HFF-Myc (cell line): ENCODE measurements at places on chromosomes 2 and 18.

GRCh38 chr2:178366412-178366811 lies 84.6 kb downstream of the PRKRA start:
- DNase-seq, result no peak

DNA sequence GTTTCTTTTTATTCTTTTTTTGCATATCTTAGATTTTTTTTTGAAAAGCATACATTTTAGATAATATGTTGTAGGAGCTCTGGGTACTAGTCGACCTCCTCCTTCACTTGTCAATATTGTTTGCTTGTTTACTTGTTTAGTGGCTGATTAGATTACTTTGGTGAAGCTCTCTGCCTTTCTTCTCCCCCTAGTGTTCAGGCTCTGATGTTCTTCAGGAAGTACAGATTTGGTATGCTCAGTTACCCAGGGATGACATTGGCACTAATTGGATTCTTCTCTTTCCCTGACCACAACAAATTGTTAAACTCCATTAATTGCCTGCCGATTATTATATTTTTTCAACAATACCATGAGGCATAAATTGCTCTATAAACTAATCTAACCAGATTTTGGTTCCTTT lies 491.2 kb downstream of the SUCLG1 start:
- DNase-seq, result no peak

DNA sequence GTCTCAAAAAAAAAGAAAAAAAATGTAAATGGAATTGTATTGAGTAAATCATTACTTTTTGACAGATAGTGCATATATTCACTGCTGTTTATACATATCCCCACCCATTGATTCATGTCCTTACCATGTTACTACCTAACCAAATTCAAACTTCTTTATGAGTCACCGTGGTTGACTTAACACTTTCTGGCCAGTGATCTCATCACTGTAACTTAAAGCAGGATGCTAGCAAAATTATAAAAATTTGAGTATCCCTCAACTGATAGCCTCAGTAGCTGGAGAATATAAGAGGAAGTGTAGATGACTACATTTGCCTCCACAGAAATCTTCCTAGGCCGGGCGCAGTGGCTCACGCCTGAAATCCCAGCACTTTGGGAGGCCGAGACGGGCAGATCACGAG lies 13.4 kb downstream of the CNOT9 start:
- no peak for DNase-seq

- no peak for DNase-seq
Observed at GRCh38 chr18:6328621-6329010, 86.1 kb downstream of the L3MBTL4 start.

GRCh38 chr18:25250474-25250851 lies 101.5 kb downstream of the ZNF521 start:
- no peak for DNase-seq
